ENCODE measurements at places on chromosomes 13 and 19.

DNA sequence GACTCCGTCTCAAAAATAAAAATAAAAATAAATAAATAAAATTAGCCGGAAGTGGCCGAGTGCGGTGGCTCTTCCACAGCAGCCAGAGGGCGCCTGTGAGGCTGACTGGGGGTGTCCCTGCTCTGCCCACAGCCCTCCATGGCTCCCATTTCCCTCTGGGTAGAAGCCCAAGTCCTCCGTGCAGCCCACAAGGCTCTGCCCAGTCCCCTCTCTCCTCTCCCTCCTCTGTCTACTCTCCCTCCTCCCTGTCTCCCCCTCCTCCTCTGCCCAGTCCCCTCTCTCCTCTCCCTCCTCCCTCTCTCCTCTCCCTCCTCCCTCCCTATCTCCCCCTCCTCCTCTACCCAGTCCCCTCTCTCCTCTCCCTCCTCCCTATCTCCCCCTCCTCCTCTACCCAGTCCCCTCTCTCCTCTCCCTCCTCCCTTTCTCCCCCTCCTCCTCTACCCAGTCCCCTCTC lies 20.4 kb downstream of the MISP start:
- DNase-seq: no peak

- no peak for DNase-seq
Observed at GRCh38 chr13:81377921-81378320, 1037.0 kb upstream of the SPRY2 start.

DNA sequence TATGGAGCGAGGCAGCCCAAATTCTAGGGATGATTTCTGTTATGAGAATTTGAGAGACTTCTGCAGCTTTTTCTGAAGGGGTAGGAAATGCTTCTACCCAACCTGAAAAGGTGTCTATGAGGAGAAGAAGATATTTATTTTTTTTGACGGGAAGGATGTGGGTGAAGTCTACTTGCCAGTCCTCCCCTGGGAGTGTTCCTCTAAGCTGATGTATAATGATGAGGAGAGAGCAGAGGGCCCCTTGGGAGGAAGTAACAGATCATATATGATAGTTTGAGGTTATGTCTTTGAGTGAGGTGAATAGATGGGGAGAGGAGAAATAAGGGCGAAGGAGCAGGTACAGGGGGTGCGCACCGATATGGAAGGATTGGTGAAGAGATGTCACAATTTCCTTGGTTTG lies 910.6 kb upstream of the SLITRK5 start:
- DNase-seq: no peak

- DNase-seq: no peak
Observed at GRCh38 chr19:6663236-6664201, 6.4 kb downstream of the TNFSF14 start.

DNA sequence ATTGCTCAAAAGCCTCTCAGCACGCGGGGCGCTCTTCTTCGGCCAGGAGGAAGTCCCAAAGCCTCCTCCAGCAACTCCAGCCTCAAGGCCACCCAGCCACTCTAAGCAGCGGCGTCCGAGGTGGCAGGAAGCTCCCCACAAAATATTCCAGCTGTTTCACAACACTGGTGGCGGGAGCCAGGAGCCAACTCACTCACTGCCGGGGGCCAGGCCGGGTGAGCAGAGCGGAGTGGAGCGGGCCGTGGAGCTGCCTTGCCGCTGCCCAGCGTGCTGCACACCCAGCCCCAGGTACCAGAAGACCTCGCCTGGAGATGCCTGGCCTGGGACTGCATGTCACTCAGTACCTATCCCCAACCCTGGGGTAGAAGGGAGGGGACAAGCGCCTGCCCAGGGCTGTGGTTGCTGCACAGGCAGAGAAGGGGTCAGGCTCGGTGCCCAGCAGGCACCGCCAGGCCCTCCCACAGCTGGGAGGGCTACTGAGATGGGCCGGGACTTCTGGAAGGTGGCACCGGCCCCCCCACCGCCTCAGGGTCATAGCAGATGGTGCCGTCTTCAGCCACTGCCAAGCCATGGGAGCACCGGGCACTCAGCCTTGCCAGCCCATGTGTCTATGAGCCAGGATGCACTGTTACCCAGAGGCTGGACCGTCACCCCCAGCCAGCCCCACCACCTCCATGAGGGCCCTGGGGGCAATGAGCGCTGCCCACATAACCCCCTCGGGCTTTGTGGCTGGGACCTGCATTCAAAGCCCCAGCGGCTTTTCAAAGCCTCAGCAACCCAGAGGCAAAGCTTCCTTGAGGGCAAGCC lies 59.2 kb downstream of the MLLT1 start:
- no peak for DNase-seq

DNA sequence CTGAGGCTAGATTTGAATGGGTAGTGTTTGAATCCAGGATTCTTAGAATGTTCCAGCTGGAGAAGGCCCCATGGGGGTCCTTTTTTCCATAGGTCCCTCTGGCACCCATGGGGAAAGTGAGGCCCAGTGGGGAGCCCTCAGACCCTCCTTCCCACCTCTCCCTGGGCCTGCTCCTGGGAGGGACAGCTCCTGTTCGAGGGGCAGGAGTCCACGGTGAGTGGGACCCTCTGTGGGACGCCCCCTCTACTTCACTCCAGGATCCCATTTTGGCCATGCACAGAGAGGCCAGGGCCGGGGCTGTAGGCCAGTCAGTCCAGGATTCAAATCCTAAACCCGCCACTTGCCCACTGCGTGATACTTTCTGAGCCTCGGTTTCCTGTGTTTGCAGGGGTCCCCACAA lies 7.6 kb downstream of the MEF2B start:
- no peak for DNase-seq

GRCh38 chr19:18594824-18595373 lies 6.3 kb downstream of the REX1BD start:
- no peak for DNase-seq

DNA sequence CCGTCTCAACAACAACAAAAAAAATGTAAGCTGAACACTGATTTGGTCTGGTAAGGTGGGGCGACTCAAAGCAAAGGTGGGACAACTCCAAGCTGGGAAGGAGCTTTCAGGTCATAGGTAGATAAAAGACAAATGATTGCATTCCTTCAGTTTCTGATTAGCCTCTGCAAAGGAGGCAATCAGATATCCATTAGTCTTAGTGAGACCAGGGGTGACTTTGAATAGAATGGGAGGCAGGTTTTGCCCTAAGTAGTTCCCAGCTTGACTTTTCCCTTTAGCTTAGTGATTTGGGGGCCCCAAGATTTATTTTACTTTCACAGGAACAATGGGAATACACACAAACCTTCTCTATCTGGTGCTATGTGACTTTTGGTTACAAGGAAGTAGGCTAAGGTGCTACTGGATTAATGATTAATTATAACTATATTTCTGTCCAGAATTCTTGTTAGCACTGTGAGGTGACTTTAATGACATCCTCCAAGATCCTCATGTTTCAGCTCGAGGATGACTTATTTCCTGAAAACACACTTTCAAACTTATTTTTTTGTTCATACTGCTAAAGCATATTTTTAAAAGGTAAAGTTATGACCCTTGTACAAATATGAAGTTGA lies 10.6 kb upstream of the MTRF1 start:
- no peak for DNase-seq

DNA sequence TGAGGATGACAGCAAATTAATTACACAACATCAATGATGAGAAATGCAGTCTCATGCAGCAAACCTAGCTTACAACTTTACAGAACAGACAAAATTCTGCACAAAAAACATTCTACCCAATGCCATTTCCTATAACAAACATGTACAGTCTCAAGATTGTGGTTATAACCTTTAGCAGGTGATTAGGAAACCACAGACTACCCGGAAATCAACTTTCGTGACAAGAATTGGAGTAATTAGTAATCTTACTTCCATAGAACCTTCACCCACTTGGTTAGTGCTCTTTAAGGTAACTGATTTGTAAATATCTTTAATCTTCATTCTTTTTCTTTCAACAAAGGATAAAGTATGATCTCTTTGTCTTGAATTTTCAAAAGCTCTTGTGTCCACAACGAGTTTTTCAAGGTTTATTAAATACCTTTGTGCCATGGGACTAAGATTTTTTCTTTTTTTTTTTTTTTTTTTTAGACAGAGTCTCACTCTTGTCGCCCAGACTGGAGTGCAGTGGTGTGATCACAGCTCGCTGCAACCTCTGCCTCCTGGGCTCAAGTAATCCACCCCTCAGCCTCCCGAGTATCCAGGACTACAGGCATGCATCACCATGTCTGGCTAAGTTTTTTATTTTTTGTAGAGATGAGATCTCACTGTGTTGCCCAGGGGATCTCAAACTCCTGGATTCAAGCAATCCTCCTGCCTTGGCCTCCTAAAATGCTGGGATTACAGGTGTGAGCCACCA lies 78.8 kb downstream of the MAP4K1 start:
- no peak for DNase-seq

DNA sequence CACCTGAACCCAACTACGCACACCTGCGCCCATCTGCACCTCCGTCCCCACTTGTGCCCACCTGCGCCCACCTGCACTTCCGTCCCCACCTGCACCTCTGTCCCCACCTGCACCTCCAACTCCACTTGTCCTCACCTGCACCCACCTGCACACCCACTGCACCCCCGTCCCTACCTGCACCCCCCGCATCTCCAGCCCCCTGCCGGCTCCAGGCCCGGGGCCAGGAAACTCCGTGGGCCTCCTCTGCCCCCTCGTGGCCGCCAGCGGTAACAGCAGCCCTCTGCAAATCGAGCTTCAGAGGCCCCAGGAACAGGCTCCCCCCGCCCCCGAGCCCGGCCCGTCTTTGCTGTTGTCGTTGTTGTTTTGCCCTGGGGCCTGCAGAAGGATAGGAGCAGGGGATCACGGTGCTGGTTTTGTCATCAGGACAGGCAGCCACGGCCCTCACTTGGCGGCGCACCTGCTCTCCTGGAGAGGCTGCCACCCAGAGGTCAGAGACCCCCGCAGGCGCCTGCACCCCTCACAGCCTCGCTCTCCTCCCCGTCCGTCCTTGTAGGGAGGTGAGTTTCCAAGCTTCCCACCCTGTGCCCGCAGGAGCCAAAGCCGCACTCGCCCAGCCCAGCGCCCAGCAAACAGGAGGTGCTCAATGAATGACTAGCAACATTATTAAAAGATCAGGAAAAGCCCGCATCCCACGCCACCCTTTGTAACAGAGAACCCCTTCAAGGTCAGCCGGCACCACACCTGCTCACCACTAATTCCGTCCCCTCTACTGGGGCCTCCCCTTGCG lies 65.4 kb downstream of the GNG7 start:
- no peak for DNase-seq

Measured in AG04450 (cell line).